ENCODE measurements at places on chromosomes 13 and 19.

- DNase-seq: peak; percentile 28
Measured at GRCh38 chr13:40060296-40061007, 405.0 kb downstream of the COG6 start.

GRCh38 chr13:100129605-100130004, 40.7 kb downstream of the PCCA start:
- no peak for DNase-seq

GRCh38 chr13:99208845-99209527, 8.3 kb downstream of the UBAC2 start:
- DNase-seq: no peak

DNA sequence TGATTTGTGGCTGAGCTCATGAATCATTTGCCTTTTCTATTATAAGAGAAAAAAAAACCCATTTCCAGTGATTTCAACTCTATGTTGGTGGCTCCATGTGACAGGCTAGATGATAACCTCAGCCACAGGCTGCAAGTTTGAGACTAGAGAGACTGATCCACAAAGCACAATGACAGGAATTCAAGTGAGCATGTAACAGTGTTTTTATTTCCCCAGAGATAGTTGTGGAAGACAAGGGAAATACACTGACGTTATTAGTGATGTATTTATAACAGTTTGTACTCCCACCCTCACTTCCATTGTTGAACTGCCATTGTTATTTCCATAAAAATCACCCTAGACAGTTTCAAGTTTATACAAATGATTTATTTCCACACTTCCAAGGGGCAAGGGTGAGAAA, 27.9 kb upstream of the EDNRB start:
- no peak for DNase-seq

DNA sequence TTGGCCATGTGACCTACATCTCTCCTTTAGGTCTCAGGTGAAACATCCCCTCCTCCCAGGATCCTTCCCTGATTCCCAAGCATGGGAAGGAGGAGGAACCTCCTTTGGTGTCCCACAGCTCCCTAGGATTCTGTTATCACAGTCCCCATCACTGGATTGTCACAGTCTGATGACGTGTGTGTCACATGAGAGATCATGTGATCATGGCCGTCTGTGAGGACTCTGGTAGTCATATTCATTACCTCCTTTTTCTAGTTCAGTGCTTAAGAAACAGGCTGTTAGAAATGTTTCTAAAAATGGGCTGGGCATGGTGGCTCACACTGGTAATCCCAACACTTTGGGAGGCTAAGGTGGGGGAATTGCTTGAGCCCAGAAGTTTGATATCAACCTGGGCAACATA, 3.0 kb downstream of the DHX34 start:
- DNase-seq: no peak

GRCh38 chr19:1956868-1957492, 16.0 kb downstream of the CSNK1G2 start:
- DNase-seq: no peak

DNA sequence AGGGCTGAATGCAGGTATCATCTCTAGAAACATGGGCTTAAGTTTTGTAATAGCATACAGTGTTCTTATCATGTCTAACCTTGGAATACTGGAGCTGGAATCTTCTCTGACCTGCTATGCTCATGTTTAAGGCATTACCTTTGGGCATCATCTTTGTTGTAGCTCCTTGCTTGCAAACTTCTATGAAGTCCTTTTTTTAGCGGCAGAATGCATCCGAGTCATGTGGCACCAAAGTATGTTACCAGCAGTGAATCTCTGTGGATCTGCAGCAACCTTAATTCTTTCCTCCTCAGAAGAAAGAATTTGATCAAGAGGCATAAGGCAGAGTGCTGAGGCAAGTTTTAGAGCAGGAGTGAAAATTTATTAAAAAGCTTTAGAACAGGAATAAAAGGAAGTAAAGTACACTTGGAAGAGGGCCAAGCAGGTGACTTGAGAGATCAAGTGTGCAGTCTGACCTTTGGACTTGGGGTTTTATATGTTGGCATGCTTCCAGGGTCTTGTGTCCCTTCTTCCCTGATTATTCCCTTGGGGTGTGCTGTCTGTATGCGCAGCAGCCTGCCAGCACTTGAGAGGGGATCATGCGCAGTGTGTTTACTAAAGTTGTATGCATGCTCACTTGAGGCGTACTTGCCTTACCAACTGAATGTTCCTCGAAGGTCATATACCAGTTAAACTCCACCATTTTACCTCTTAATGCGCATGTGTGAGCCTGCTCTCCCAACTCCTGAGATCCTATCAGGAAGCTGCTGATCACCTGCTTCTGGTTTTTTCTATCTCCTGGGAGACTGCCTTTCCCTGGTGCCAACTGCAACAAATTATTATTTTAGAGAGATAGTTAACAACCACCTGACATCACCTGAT, 115.5 kb downstream of the LACC1 start:
- DNase-seq: no peak

- DNase-seq: no peak
Measured at GRCh38 chr13:22262001-22262885, 591.4 kb downstream of the FGF9 start.

DNA sequence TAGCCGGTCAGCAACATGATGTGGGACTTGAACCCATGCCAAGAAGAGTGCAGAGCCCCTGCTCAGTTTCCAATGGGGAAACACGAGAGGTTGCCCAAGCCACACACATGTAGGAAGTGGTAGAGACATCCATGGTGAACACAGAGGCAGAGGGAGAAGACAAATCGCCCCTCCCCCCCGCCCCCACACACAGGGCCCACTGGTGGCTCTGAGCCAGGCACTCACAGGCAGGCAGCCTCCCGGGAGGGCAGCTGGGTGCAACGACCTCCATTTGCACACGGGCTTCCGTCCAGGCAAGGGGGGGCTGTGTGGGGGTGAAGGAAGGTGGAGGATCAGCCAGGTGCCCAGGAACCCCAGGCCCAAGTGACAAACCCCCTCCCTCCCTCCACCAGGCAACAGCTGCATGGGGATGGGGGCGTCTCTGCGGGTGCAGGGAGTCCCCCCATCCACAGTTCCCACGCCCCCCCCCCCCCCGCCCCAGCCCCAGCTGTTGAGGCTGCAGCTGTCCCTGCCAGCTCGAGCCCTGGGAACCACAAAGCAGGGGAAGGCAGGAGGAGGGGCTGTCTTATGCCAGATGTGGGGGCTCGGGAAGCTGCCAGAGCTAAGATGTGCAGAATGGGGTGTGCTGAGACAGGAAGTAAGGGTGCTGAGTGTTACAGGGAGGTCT, 3.4 kb downstream of the NOTCH3 start:
- no peak for DNase-seq

DNA sequence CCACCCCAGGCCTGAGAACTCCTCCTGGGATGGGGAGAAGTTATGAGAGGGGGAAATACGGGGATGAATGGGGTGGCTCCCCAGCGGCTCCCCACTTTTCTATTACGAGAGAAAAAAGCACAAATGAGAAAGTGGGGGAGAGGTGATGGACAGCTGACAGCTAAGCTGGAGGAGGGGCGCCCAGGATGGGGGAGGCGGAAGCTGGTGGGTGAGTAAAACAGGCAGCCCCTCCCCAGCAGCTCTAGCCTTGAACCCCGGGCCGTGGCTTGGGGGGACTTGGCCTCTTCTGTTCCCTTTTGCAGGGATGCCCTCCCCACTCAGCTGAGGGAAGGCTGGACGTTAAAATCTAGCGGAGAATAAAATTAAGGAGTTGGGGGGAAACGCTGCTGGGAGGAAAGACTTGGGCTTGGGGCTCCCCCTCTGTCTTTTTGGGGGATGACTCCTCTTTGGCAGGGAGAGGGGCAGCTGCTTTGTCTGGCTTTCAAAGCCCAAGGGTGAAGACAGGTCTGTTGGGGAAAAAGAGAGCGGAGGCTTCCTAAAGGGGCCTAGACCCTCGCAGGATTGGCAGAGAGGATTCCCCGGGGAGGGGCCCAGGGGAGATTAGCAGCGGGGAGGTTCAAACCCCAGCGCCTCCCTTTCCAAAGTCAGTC, 1.4 kb upstream of the SAMD1 start:
- no peak for DNase-seq

- DNase-seq: no peak
Measured at GRCh38 chr13:79987761-79988160, 353.2 kb downstream of the SPRY2 start.

GRCh38 chr13:47289567-47289966, 392.7 kb upstream of the HTR2A start:
- no peak for DNase-seq

DNA sequence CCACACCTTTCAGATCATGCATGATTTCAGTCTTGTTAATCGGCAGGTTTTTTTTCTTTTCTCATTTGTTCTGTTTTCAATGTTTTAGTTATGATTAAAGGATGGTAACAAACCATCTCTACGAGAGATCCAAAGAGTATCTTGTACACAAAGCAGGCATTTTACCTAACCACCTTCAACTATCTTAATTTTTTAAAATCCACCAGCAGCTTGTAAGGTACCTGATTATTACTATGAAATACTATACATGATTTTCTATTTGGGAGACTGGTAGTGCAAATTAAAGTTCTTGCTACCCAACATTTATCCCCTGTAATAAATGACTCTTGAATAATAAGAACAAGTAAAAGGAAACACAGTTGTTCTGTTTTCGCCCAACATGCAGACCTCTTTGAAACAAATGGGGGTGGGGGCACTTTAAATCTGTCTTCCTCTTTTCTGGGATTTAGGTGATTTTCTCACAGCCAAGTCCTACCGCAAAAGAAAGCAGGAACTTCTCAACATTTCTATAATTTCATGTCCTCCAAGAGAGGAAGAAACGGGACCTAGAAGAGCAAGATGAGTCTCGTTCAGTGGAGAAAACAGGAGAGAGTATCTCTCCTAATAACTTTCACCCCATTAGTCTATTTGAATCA, 3.6 kb downstream of the POU4F1 start:
- DNase-seq: no peak

GRCh38 chr13:29489650-29490560, 105.6 kb downstream of the SLC7A1 start:
- DNase-seq: no peak

- no peak for DNase-seq
Measured at GRCh38 chr19:10603084-10603872, 16.2 kb upstream of the AP1M2 start.

- peak; percentile 30 for DNase-seq
Measured at GRCh38 chr19:38543807-38544568, 73.8 kb downstream of the MAP4K1 start.

DNA sequence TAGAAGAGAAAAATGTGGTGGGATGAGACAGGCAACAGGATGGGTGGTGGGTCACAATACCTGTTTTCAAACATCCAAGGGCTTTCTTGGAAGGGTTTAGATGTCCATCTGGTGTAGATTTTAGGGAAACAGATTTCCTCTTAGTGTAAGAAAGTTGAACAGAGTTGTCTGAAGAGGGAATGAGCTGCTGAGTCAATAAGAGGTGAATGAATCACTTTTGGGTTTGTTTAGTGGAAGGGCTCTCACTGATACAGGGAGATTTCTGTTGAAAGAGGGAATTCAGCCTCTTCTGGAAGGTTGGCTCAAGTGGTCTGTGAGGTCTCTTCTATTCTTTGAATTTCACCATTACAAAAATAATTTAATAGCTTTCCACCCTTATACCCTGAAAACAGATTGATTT, 54.6 kb downstream of the LACC1 start:
- no peak for DNase-seq

GRCh38 chr13:24175847-24176246, 15.3 kb downstream of the SPATA13 start:
- no peak for DNase-seq

DNA sequence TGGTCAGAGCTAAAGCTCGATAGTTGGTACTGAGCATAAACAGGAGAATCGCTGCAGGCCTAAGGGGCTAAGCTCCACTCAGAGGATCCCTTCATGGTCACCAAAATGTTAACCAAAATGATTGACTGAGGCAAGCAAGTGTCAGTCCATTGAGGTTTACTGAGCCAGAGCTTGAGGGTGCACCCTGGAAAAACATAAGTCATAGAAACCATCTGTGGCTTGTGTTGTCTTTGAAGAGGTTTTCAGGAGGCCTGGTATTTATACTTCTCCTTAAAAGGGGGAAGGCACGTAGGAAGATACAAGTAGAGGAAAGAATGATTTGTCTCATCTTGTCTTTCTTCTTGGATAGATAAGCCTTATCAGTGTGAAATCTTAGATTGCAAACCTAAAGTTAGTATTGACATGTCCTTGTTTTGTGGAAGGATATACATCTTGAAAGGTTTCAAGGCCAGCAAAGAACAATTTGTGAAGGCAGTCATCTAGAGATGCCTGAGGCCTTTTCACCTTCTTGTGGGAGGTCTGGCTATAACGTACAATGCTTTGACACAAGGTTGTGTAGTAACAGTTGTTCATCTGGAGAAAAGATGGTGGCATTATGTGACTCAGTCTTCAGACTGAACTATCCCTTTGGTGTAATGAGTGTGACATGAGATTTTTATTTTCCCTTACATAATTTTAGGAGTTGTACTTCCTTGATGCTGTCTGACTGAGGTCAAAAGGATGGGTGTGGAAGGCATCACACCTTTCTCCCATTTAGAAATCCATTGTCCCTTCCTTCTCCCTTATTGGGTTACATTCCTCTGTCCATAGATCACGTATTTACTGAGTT, 14.7 kb upstream of the CEACAM6 start:
- no peak for DNase-seq

DNA sequence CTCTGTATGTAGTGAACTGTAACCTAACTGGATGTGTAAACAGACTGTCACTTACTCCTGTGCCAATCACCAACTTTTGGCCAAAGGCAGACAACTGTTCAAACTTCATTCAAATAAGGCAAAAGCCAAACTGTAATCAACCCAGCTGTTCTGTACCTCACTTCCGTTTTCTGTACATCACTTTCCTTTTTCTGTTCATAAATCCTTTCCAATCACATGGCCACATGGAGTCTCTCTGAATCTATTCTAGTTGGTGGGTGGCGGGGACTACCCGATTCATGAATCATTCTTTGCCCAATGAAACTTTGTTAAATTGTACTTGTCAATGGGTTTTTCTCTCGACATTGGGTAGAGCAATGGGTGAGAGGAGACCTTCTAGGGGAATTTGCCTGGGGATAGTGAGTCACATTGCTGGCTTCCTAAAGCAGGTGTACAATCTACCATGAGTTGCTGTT, 178.3 kb upstream of the RFC3 start:
- no peak for DNase-seq

DNA sequence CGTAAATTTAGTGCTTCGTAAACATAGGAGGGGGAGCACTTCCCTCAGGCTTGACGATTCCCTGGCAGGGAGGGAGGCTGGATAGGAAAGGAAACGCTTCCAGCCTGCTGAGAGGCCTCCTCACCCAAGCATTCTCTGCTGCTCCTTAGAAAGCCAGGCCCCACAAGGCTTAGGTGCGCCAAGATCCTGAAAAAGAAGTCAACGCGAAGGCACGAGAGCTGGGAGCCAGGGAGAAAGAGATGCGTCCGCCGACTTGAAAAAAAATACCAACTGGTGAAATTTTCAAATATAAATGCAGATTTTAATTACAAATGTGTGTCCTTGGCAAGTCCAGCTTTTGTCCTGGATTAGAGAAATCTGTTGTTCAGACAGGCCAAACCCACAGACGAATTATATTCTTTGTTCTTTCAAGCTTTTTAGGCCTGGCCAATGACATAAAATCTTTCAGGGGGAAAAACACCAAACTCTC, 64.0 kb downstream of the ALOX5AP start:
- DNase-seq: no peak

GRCh38 chr13:71021825-71022422, 845.1 kb downstream of the DACH1 start:
- no peak for DNase-seq
